Metanephros (tissue), 2 donors: ENCODE measurements at places on chromosomes 1 and 21. TPM values are rescaled to one million over a fixed set of nuclear protein-coding genes. Genes with fewer than 3 reads are reported as not detected.

The CFHR4 gene
- total RNA-seq = not detected

The TMEM51 gene
- 26.0 TPM for total RNA-seq

The RAB13 gene
- total RNA-seq = 52.0 TPM

The LCE3D gene
- total RNA-seq = not detected

The PIGR gene
- 7.6 TPM for total RNA-seq

The CFHR5 gene
- not detected for total RNA-seq

The FAAP20 gene
- total RNA-seq = 38.9 TPM

The IL23R gene
- 0.06 TPM for total RNA-seq

The TBX15 gene
- 12.1 TPM for total RNA-seq

The TMEM52 gene
- 16.1 TPM for total RNA-seq

The PPIAL4G gene
- total RNA-seq = 0.12 TPM

The KPRP gene
- not detected for total RNA-seq

The DONSON gene
- 14.0 TPM for total RNA-seq

The MAEL gene
- total RNA-seq = 0.64 TPM

The TDRD5 gene
- total RNA-seq = 3.0 TPM

The LRRC39 gene
- total RNA-seq = 30.3 TPM

The TRAF3IP3 gene
- total RNA-seq = 4.3 TPM

The ZFP69 gene
- total RNA-seq = 3.0 TPM

The ANKRD35 gene
- total RNA-seq = 3.1 TPM

The MFSD2A gene
- 4.4 TPM for total RNA-seq

The GBP4 gene
- 9.6 TPM for total RNA-seq

The LINGO4 gene
- total RNA-seq = 0.47 TPM

The OR2T2 gene
- 0.06 TPM for total RNA-seq

The LRRC53 gene
- total RNA-seq = not detected

The CD160 gene
- total RNA-seq = 0.18 TPM

The DENND2C gene
- total RNA-seq = 5.8 TPM

The DIO1 gene
- total RNA-seq = 8.6 TPM
